ENCODE measurements at places on chromosomes 6 and 20. TPM values are rescaled to one million over a fixed set of nuclear protein-coding genes. Genes with fewer than 3 reads are reported as not detected.

Gene CENPW
- 12.9 TPM for polyA plus RNA-seq

Gene KCNK15
- polyA plus RNA-seq, result not detected

Gene KCNB1
- polyA plus RNA-seq, result 15.0 TPM

Gene ZNF343
- 7.8 TPM for polyA plus RNA-seq

Gene SLC23A2
- 13.3 TPM for polyA plus RNA-seq

All from muscle of back (tissue), 13 donors.